Epithelial cell of proximal tubule (primary cell): ENCODE measurements at places on chromosomes 4 and X. TPM values are rescaled to one million over a fixed set of nuclear protein-coding genes. Genes with fewer than 3 reads are reported as not detected.

GLRB gene
- total RNA-seq = 6.6 and 15.8 TPM in 2 replicates

SPIN2A gene
- total RNA-seq = 0.14 TPM in 1 of 2 replicates, not detected in the other

GRCh38 chrX:9339603-9340491 is 125.0 kb upstream of the TBL1X start:
- DNase-seq = no peak

DNA sequence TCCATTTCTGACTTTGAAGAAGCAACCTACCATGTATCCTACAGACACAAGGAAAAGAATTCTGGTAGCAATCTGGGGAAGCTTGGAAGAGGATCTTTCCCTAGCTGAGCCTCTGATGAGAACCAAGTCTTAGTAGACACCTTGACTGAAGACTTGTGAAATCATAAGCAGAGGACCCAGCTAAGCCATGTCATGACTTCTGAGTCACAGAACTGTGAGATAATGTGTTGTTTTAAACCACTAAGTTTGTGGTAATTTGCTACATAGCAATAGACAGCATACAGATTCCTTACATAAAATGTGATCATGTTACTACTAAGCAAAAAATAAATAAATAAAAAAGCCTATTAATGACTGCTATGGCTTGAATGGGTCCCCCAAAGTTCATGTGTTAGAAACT is 71.3 kb upstream of the ANKRD50 start:
- DNase-seq = no peak

- no peak for DNase-seq
These were observed 22.0 kb upstream of the RNF4 start for GRCh38 chr4:2446656-2447564.

GRCh38 chr4:176726803-176727202 is 65.9 kb downstream of the VEGFC start:
- DNase-seq = no peak

DNA sequence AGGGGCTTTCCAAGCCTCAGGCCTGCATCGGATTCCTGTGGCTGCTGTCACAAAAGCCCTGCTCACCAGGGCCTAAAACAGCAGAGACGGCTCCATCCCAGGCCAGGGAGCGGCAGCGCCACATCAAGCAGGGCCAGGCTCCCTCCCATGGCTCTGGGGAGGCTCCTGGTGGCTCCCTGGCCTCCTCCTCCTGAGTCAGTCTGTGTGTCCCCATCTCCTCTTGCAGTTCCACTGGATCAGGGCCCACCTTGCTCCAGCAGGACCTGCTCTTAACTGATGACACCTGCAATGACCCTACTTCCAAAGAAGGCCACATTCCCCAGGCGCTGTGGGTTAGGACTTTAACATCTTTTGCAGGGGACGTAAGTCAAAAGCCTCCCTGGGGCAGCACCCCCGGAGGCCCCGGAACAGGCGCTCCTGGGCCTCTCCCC is 51.9 kb downstream of the CPZ start:
- DNase-seq = no peak

GRCh38 chr4:146132445-146132844 is 43.1 kb upstream of the LSM6 start:
- DNase-seq = peak; percentile 20

GRCh38 chrX:38975368-38975942 is 174.2 kb downstream of the MID1IP1 start:
- no peak for DNase-seq

DNA sequence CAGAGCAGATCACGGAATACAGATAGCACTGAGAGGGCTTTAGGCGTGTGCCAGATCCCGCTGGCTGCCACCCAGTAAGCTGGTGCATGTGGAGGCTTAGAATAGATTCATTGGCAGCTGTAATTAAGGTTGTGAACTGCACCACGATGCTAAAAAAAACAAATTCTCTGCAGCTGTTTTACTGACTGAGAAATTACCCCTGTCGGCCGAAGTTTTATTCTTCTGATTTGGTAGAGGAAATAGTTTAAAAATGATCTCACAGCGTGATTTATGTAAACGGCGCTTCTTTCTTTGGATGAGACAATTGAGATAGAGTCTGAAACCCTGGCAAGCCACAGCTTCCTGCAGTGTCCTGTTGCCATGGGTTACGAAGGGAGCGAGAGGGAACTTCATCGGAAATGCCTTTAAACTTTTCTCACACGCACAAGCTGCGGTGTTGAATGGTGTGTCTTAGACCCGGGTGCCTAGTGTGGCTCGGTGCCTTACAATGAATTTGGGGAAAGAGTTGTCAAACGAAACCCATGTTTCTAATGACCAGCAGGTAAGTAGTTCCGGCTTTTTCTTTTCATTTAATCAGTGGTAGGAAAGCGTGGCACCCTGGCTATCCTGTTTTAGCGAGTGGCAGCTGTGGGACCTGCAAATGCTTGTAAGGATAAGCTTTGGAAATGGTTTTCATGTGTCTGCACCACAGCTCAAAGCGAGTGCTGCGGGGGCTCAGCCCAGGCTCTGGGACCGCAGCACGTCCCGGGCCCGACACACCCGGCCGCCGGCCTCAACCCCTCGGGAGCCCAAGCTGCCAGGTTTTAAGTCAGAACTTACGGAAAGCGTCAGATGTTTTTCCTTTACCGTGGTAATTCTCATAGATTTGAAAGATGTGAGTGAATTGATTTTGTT is 71.7 kb upstream of the HGFAC start:
- DNase-seq = no peak

- no peak for DNase-seq
These were observed at the start of gene MID1 for GRCh38 chrX:10620121-10620699. Gene MID1 (minus strand): TSS chrX:10620585. CDS start chrX:10567547, 53,038 bp downstream.

DNA sequence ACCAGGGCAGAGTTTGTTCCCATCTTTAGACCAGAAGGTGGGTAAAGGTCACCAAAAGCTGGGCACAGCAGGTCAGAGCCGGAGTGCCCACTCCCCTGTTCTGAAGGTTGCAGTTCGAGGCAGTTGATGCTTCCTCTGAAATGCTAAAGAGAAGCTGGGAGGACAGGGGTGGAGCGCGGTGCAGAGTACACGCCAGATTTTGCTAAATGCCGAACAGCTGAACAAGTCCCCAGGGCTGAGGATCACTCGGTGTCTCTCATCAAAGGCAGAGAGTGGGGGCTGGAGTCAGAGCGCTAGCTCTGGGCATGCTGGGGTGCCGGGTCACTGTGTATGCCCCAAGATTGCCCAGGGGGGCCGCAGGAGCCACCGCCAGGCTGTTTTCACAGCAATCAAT is 197.0 kb downstream of the BCOR start:
- no peak for DNase-seq
